ENCODE measurements at places on chromosomes 5 and 9. TPM values are rescaled to one million over a fixed set of nuclear protein-coding genes. Genes with fewer than 3 reads are reported as not detected.

DNA sequence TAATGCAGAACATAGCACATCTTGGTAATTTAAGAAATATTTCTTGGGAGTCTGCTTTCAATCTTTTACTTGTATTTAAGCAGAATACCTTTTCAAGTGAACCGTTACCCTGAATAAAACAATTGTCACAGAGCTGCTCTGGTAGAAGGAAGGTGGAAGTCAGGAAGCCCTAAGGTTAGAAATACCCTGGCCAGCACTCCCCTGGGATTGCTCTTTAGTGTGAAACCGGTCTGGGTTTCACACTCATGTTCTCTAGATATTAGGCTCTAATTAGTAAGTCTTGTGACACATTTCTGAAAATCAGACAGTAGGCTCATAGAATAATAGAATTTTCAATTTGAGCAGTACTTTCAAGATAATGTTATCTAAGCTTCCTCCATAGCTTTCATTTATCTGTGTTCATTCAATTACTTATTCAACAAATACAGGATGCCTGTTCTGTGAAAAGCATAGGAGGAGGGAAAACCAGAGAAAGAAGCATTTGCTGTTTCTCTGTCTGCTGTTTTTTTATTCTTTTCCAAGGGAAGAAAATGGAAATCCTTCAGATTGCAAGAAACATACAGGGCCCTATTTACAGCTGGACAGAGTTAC lies 825.5 kb downstream of the TLR4 start:
- H3K27me3 ChIP-seq, result no peaks in the 10 kb centered on the region
- no peak for DNase-seq
- H3K36me3 ChIP-seq, result no peaks in the 10 kb centered on the region
- H3K4me3 ChIP-seq, result no peak overlapping the region
- no peak overlapping the region for H3K27ac ChIP-seq

GRCh38 chr9:129028192-129028966 lies at the start of gene SH3GLB2:
SH3GLB2 (minus strand) TSS chr9:129028331; CDS start chr9:129028154, 177 bp downstream.
- H3K4me3 ChIP-seq, result peak within 1 kb of the TSS; percentile 83
- no peaks in the 10 kb centered on the region for H3K27me3 ChIP-seq
- H3K4me1 ChIP-seq, result no peaks in the 10 kb centered on the region
- H3K27ac ChIP-seq, result peak within 1 kb of the TSS; percentile 58

GRCh38 chr9:18421391-18421790 lies 52.6 kb upstream of the ADAMTSL1 start:
- no peaks in the 10 kb centered on the region for H3K36me3 ChIP-seq
- H3K4me3 ChIP-seq, result no peak overlapping the region
- no peak overlapping the region for H3K27ac ChIP-seq

- no peak for DNase-seq
- H3K4me3 ChIP-seq, result no peak overlapping the region
- peaks cover 48% of the 10 kb centered on the region for H3K4me1 ChIP-seq
- peaks cover 13% of the 10 kb centered on the region for H3K36me3 ChIP-seq
Observed at GRCh38 chr5:136043968-136044610, 15.3 kb downstream of the TGFBI start.

GRCh38 chr5:31218978-31219377 lies 25.5 kb downstream of the CDH6 start:
- H3K36me3 ChIP-seq, result no peaks in the 10 kb centered on the region
- H3K4me1 ChIP-seq, result peaks cover 32% of the 10 kb centered on the region
- no peaks in the 10 kb centered on the region for H3K27me3 ChIP-seq
- no peak overlapping the region for H3K4me3 ChIP-seq
- no peak for DNase-seq
- H3K27ac ChIP-seq, result no peak overlapping the region

- H3K27ac ChIP-seq, result no peak overlapping the region
- no peaks in the 10 kb centered on the region for H3K36me3 ChIP-seq
- peaks cover 93% of the 10 kb centered on the region for H3K27me3 ChIP-seq
- no peak overlapping the region for H3K4me3 ChIP-seq
- DNase-seq, result no peak
- no peaks in the 10 kb centered on the region for H3K4me1 ChIP-seq
Observed at GRCh38 chr5:170393235-170393634, 4.1 kb upstream of the KCNMB1 start.

DNA sequence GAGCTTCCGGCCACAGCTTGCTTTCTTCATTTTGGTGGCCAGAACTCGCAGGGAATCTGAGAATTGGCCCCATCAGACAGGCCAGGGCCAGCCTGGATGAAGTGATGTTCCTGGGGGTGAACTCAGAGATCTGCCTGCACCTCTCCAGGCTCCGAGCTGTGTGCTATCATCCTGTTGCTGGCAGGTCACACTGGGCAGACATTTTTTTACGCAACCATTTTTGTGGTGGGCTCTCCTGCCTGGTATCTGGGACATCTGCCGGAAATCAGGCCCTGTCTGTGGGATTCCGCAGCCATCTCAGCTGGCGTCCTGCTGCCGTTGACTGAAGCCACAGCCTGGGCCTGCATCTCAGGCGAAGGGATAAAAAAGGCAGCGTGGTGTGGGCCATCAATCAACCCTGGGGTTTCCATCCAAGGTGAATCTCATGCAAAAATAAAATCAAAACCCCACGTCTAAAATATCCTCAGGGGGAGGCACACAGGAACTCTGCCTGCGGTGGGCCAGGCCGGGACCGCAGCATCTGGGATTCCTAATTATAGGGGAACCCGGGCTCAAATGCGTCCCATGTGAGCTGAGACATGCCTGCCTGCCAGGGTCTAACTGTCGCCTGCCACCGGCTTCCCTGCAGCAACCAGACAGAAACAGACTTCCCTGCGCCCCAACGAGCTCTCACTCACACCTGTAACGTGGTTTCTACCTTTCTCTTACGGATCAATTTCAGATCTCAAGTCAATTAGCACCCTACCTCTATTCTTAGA lies 174.3 kb downstream of the SYK start:
- peaks cover 9% of the 10 kb centered on the region for H3K4me1 ChIP-seq
- no peak overlapping the region for H3K27ac ChIP-seq
- H3K27me3 ChIP-seq, result peaks cover 14% of the 10 kb centered on the region
- no peak for DNase-seq
- no peak overlapping the region for H3K4me3 ChIP-seq

DNA sequence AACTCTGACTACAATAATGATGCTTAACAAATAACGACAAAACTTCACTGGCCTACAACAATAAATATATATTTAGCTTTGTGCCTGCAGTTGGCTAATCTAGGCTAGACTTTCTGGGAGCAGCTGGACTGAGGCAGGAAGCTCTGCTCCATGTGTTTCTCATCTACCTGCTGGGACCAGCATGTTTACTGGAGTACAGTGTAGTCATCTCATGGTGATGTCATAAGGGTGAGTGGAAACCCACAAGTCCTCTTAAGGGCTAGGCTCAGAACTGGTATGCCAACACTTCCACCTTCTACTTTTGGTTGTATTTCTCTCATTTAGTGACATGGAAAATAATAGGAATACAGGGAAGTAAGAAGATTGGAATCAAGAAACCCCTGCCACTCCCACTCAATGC lies 85.7 kb upstream of the NIPBL start:
- no peak overlapping the region for H3K27ac ChIP-seq
- H3K4me3 ChIP-seq, result no peak overlapping the region
- H3K36me3 ChIP-seq, result no peaks in the 10 kb centered on the region
- DNase-seq, result no peak
- H3K4me1 ChIP-seq, result no peaks in the 10 kb centered on the region
- peaks cover 33% of the 10 kb centered on the region for H3K27me3 ChIP-seq

- peak; percentile 77 for DNase-seq
- peaks cover 4% of the 10 kb centered on the region for H3K36me3 ChIP-seq
- H3K27me3 ChIP-seq, result no peaks in the 10 kb centered on the region
- H3K27ac ChIP-seq, result peak overlapping the region; percentile 71
- peaks cover 32% of the 10 kb centered on the region for H3K4me1 ChIP-seq
- no peak overlapping the region for H3K4me3 ChIP-seq
Observed at GRCh38 chr9:16030528-16031185, 477.8 kb downstream of the CCDC171 start.

GRCh38 chr9:88678431-88678830 lies 143.5 kb downstream of the NXNL2 start:
- H3K4me3 ChIP-seq, result no peak overlapping the region
- no peak for DNase-seq
- no peak overlapping the region for H3K27ac ChIP-seq
- H3K4me1 ChIP-seq, result no peaks in the 10 kb centered on the region

- H3K4me3 ChIP-seq, result no peak overlapping the region
- H3K27ac ChIP-seq, result no peak overlapping the region
- DNase-seq, result no peak
- no peaks in the 10 kb centered on the region for H3K36me3 ChIP-seq
Observed at GRCh38 chr5:11427569-11427968, 476.7 kb downstream of the CTNND2 start.

The PFN3 gene
- not detected for total RNA-seq

Measured in Calu3 (cell line).